T-cell (primary cell): ENCODE measurements at places on chromosomes 2 and 18.

DNA sequence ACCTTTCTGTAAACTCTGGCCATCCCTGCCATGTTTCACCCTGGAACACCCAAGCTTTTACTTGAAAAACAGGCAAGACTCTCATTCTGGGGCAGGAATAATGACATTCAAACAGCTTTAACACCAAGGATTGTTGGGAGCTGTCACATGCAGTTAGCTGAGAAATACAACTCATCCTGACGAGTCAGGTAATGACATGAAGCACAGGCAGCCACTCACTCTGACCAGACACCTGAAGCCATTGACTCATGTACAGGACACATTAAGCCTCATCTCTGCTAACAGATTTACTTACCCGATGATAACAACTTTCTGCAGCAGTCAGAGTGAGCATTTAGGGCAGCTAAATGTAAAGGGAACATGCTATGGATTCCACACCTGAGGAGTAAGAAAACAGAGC is 163.1 kb upstream of the PGAP1 start:
- no peak for DNase-seq

DNA sequence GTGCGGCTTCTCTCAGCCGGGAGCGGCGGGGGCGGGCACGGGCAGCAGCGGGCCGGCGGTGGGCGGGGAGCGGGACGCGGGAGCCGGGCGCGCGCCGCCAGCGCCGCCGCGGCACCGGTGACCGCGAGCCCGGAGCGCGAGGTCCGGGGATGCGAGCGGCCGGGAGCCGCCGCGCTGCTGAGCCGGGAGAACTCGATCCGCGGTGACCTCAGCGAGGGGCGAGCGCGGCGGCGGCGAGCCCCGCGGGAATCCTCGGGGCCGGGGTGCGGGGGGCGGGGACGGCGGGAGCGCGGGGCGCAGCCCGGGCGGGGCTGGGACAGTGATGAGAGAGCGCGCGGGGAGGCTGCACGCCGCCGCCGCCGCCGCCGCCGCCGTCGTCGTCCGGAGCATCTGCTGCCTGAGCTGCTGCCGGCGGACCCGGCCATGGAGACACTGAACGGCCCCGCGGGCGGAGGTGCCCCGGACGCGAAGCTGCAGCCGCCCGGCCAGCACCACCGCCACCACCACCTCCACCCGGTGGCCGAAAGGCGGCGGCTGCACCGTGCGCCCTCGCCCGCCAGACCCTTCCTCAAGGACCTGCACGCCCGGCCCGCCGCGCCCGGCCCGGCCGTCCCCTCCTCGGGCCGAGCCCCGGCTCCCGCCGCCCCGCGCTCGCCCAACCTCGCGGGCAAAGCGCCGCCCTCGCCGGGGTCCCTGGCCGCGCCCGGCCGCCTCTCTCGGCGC is at the start of gene MTCL1:
Gene MTCL1 (plus strand): TSS at position 319 of the 723 bp plus-strand sequence. CDS start 105 bp downstream, at position 424.
- no peak for DNase-seq

DNA sequence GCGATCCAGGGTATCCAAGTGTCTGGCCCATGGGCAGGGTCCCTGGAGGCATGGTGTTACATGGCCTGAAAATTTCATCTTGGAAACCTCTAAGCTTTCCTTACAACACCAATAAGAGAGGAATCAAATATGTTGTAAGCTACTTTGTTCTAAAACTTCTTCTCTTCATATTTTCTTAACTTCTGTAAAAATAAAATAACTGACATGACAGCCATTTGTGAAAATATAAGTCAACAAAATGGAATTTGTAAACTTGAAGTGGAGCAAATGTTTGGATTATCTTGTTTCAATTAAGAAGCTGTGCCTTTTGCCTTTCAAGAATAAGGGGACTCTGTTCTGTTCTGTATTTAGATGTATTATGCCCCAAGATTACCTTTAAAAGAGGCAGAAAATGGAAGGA is 319.7 kb downstream of the LPIN1 start:
- no peak for DNase-seq

DNA sequence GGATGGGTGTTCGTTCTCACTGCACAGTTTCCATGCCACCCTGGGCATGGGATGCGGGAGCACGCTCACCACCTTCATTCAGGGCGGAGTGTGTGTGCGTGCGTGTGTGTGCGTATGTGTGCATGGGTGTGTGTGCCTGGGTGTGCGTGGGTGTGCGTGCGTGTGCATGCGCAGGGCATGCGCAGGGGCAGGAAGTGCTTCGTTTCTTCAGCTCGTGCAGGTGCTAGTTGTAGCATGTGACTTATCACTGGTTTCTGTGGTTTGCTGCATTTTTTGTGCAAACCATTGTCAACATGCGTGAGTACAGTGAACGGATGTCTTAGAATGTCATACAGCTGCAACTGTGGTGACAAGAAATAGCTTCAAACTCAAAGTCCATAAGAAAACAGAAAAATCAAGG is 179.5 kb downstream of the PTGR3 start:
- no peak for DNase-seq

DNA sequence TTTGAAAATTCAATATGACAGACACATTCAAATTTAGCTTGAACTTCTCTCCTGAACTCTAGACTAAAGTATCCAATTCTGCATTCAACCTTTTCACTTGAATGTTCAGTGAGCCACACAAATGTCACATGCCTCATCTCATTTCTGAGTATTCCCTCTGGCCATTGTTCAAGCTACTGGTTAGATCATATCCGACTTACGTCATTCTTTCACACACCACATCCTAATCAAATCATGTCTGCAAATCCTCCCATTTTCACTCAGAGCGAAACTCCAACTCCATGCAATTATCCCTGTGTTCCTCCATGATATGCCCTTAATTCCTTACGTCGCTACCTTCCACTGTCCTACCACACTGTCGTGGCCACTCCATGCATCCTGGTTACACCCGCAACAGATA is 425.1 kb downstream of the CBLN2 start:
- no peak for DNase-seq

DNA sequence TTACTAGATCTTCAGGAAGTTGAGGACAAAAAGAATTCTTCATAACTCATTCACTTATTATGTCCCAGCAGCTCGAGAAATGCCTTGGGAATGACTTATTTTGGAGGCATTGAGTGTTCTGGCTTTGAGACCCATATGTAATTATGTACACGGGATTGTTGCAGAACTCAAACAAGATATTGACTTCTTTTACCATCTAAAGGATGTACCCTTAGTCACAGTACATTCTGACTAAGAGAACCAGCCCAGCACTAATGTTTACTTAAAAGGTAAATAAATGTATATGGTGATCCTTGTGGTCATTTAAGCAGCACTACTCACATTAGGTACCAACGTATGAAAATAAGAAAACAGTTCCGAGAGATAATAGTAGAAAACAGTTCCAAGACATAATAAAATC is 268.9 kb downstream of the ADCYAP1 start:
- DNase-seq, result no peak

GRCh38 chr2:109472331-109472959 is 141.3 kb downstream of the SEPTIN10 start:
- no peak for DNase-seq

GRCh38 chr2:118502106-118502505 is 345.3 kb downstream of the EN1 start:
- DNase-seq, result no peak

GRCh38 chr18:48975817-48976649 is 25.3 kb upstream of the SMAD7 start:
- no peak for DNase-seq

DNA sequence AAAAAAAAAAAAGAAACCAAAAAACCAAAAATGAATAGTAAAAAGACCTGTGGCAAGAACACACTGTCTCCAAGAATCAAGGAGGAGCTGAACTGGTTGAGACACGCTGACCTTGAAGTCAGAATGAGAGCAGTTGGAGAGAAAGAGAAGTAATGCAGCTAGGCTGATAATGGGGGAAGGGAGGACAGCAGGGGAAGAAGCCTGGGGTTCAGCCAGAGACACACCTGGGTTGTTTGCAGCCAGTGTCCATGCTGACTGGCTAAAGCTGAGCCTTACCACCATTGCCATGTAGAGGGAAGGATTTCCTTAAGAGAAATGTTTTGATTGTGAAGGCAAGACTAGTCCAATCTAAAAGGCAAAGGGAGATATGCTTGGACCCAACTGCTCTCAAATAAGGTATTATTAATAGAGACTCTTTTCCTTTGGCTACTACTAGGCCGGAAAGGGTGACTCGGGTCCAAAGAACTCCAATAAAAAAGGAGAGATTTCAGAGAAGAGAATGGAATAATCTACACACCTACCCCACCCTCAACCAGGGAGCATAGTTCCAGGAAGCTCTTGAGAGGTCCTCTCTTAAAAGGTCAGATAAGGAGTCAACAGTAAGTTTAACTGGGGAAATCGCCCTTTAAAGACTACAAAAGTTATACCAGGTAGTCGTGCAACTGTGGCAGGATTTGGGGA is 25.2 kb upstream of the REL start:
- no peak for DNase-seq

DNA sequence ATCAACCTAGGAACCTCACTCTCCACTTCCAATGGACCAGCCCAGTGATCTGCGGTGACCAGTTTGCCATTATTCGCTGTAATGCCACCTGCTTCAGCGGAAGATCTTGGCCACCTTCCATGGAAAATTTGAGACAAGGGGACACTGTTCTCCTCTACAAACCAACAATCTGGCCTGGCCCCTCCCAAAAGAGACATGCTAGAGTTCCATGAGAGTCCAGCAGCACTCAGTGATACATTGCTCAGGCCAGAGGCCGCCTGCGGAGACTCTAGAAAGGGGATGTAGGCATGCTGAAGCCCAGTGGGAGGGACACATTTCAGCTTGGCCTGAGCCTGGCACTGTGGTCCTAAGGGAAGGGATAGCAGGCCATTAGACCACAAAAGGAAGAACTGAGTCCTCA is 58.3 kb downstream of the COL6A3 start:
- DNase-seq, result no peak

- DNase-seq, result no peak
Observed at GRCh38 chr18:12516049-12516630, 108.4 kb downstream of the PRELID3A start.

- DNase-seq, result no peak
Observed at GRCh38 chr2:68692511-68692910, 42.1 kb upstream of the ARHGAP25 start.

GRCh38 chr18:57621246-57621604 is 411 bp downstream of the NARS1 start:
- no peak for DNase-seq

DNA sequence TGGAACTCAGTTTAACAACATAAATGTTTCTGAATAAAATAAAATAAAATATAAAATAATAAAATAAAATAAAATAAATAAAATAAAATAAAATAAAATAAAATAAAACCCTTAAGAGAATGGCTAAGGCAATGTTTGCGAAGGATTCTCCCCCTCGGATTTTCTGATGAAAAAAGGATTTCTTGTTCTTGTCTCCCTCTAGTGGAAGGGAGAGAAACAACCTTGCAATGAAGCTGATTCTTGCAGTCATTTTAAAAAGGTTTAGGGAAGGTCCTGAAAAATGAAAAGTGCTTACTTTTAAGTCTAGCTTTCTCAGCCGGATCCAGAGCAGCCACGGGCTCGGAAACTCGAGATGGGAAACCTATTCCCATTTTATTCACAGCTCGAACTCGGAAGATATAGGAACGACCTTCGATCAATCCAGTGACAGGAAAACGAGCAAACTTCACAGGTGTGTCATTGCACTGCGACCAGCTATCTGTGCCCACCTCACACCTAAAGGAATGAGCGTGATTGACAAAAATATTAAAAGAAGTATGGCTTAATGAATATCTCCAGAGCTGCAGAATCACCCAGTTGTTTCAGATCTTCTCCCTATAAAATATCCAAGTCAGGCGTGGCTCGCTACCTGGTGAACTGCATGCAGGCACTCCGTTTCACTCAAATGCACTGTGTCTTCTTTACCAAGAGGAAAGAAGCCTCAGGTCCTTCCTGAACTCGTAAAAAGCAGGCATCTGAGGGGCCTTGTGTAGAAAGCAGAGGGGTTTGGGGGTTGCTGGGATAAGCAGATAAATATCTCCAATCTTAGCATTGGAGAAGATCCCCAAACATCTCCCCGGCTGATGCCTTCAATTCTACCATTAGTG is 68.1 kb downstream of the MYOM1 start:
- DNase-seq, result no peak

DNA sequence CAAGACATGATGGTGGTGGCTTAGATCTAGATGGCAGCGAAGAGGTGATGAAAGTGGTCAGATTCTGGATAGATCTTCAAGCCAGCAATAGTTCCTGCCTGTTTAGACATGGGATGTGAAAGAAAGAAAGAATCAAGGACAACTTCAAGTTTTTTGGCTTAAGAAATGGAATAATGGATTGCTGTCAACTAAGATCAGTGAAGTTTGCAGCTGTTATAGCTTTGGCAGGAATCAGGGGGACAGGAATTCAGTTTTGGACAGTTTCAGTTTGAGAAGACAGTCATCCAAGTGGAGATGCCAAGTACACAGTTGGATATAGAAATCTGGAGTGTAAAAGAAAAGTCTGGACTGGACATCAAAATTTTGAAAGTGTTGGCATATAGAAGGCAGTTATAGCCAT is 283.7 kb upstream of the PKDCC start:
- no peak for DNase-seq

- DNase-seq, result no peak
Observed at GRCh38 chr2:71882236-71882946, 265.3 kb downstream of the CYP26B1 start.

DNA sequence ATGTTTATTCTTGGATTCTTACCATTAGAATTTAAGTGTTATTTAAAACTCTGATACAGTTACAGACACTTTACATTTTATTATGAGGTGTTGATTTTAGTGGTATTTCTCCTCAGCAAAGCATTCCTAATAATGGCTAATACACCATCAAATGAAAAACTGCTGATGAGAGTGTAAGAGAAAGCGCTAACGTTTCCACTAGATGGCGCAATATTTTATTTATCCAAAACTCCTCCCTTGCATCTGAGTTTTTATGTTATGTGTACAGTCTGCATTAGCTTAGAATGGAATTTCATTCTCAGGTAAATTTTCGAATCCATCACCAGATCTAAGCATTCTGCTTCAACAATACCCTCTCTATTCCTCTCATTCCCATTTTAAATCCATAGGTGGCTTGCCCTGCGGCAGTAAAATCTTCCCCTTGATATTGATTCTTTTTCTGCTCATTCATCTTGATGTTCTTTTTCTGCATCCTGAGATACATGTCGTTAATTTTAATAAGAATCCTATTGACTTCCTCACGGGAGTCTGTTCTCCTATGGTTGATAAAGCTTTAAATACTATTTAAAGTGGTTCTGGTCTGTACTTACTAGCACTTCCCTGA is 53.9 kb downstream of the PRKRA start:
- no peak for DNase-seq

- DNase-seq, result no peak
Observed at GRCh38 chr2:240234503-240234951, 94.1 kb upstream of the OTOS start.

GRCh38 chr2:63983986-63984605 is 35.1 kb downstream of the VPS54 start:
- DNase-seq, result no peak

- DNase-seq, result no peak
Observed at GRCh38 chr2:177545143-177545542, 152.6 kb downstream of the AGPS start.

- DNase-seq, result no peak
Observed at GRCh38 chr18:69956665-69957620, 9.3 kb upstream of the CD226 start.

DNA sequence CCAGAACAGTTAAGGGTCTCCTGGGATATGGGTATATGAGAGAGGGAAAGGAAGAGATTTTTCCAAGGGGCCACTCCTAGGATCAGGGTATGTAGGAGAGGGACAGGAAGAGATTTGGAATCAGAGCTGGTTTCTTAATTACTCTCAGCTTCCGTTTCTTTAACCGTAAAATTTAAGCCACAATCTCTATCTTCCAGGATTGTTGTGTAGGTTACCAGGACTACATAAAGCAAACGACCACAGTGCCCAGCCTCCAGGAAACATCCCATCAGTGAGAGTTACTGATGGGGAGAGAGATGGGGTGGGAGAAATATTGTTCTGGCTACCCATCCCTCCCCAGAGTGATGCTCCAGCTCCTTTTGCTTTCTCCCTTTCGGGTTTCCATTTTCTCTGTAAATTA is 114.6 kb upstream of the THUMPD2 start:
- DNase-seq, result no peak
